ENCODE measurements at places on chromosomes 4 and X. TPM values are rescaled to one million over a fixed set of nuclear protein-coding genes. Genes with fewer than 3 reads are reported as not detected.

Gene GABRB1
- not detected for polyA plus RNA-seq

Gene NSG1
- polyA plus RNA-seq = 3.3 TPM

Gene ERAS
- not detected for polyA plus RNA-seq

Gene ART3
- polyA plus RNA-seq = 45.6 TPM

Gene ANOS1
- 31.7 TPM for polyA plus RNA-seq

Gene ADGRL3
- 23.4 TPM for polyA plus RNA-seq
